ENCODE measurements at places on chromosomes 3 and 15.

GRCh38 chr3:189311521-189311920 is 139.8 kb downstream of the TPRG1 start:
- no peak for DNase-seq

- no peak for DNase-seq
Measured at GRCh38 chr3:42705962-42706585, 3.5 kb upstream of the HHATL start.

DNA sequence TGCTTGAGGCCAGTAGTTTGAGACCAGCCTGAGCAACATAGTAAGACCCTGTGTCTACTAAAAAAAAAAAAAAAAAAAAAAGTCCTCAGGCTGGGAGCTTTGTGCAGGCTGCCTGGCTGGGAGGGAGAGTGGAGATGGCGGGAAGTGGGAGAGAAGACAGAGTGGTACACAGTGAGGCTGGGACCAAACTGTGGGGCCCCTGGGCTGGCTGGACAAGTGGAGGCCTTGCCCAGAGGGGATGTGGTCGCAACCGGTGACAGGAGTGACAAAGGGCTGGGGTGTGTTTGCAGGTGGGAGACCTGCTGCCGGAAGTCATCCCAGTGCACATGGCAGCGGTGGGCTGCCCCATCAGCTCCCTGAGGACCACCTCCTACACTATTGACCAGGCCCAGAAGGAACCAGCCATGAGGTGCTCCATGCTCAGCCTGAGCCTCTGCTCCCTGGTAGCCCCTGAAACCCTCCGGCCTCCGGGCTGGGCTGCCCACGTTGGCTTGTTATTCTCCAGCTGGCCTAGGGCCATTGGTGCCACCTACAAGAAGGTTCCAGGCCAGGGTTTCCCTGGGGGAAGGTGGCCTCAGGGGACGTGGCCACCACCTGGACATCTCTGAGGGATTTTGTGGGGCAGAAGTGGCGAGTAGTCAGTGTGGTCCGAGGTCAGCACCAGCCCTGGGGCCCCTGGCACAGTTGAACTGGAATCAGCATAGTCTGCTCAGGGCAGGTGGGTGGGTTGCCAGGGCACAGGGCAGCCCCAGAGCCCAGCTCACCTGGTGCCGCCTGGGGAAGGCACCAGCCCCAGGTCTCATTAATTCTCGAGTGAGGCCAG is 22.7 kb downstream of the ACAA1 start:
- DNase-seq = no peak

- DNase-seq = no peak
Measured at GRCh38 chr3:9040996-9041395, 77.7 kb upstream of the RAD18 start.

GRCh38 chr15:73593304-73594074 is 39.7 kb downstream of the NPTN start:
- DNase-seq = no peak

- DNase-seq = no peak
Measured at GRCh38 chr15:65827065-65827464, 35.0 kb upstream of the DENND4A start.

DNA sequence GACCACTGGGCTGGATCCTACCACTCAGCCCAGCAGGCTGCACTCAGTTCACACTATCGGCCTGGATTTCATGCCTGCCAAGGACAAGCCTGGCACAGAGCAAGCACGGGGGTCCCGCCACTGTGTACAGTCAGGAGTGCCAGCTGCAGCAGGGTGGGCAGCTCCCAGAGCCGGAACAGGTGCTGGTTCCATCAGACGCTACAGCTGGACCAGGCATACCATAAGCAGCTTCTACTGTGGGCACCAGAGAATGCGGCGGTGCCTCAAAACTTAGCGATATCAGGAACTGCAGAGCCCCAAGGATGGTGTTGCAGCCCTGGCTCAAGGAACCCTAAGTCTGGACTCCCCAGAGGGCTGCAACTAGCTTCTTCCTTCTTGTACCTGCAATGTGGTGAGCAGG is 124.8 kb downstream of the BCHE start:
- DNase-seq = no peak

DNA sequence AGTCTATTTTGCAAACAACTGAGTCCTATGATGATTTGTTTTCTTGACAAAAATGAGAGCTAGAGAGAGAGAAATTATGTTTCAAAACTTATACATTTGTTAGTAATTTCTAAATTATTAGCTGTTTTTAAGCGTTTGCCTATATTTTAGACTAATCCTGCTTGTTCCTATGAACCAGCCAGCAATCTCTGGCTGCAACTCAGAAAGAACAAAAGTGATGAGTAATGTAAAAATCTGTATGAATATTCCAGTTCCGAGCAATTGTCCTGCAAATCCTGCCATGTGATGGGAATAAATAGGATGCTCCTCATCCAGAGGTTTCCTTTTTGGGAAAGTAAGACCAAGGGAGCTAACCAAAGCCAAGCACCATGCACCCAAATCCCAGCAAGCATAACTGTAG is 228.3 kb upstream of the GBE1 start:
- no peak for DNase-seq

GRCh38 chr15:62644216-62644888 is 398.2 kb upstream of the TPM1 start:
- no peak for DNase-seq

- no peak for DNase-seq
Measured at GRCh38 chr3:194484614-194485013, 2.2 kb downstream of the ATP13A3 start.

DNA sequence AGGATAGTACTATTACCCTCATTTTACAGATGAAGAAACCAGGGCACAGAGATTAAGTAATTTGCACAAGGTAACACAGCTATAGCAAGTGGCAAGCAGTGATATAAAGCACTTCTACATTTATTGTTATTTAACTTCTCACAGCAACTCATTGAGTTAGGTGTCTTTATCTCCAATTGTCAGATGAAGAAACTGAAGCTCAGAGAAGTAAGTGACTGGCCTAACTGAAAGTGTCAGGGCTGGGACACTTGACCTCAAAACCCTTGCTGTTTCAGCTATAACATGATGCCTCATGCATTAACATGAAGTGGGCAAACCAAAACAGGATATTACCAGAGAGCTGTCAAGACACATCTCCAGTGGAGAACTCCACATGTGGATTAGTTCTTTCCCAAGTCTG is 65.8 kb upstream of the LEKR1 start:
- DNase-seq = peak; percentile 30

DNA sequence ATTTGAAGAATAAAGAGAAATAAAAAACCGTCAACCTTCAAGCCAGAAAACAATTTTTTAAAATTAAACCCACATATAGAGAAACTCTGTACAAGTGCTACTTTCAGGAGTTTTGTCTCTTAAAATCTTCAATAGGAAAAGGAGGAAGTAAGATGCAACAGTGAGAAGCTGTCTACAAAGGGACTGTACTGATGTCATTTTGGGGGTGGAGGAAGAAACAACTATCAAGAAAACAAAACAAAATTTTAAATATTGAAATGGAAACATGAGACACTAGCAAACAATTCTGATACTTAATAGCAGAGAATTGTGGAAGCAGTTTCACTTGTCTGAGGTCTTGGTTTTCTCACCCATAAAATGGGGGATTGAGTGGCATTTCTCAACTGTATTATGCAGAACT is 84.4 kb downstream of the SLMAP start:
- peak; percentile 71 for DNase-seq

- no peak for DNase-seq
Measured at GRCh38 chr3:188330138-188330537, 176.2 kb downstream of the LPP start.

- no peak for DNase-seq
Measured at GRCh38 chr3:24273491-24273890, 221.2 kb downstream of the THRB start.

DNA sequence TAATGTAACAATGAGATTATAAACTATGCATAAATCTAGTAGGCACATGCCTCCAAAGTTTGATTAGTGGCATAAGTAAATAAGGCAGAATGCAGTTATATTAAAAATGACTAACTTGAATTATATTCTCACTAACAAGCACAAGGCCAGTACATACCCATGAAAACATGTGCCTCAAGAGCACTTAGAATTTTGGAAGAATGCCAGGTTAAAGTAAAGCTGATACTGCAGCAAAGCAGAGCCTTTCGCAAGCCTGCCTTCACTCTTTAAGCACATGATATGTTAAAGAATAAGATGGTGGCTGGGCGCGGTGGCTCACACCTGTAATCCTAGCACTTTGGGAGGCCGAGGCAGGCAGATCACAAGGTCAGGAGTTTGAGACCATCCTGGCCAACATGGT is 49.0 kb downstream of the KBTBD12 start:
- no peak for DNase-seq

DNA sequence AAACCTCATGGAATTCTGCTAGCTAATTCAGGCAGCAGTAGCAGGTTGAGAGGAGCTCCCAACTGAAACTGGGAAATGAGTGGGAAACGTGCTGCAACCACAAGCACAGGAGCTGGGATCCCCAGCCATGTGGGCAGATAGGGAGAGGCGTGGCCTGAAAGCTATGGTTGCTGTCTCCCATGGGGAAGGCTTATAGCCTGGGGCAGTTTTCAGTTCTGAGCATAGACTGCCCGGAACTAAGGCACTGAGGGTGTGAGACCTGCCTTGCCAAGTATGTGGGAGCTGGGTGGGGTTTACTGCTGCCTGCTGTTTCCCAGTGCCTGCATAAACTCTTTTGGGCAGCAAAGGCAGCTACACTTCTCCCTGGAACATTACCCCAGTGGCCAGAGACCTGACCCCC is 229.5 kb downstream of the TUSC7 start:
- DNase-seq = no peak

GRCh38 chr3:85586018-85586417 is 627.2 kb downstream of the CADM2 start:
- no peak for DNase-seq

DNA sequence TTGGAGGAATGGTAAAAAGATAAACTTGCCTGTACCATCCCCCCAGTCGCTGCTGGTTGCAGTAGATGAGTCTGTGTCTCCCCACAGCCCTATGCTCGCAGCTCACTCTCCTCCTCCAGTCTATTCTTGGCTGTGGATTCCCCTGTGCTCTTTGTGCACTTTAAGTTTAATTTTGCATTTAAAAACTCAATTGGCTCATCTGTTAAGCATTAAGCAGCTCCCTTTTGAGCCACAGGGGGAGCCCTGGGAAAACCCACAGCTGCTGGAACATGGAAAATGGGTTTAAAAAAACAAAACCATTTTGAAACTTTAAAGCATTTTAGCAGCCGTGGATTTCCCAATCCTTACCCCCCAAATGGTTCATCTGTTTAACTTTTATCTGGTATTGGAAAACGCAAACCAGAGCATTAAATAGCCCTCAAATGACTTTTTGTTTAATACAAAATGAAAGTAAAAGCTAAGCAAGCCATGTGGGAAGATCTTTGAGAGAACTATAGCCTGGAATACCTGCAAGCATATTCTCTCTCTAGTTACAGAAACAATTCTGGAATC is 536.9 kb downstream of the ZIC1 start:
- no peak for DNase-seq

GRCh38 chr3:183584246-183584913 is 28.9 kb upstream of the KLHL6 start:
- DNase-seq = no peak

GRCh38 chr3:143070977-143071551 is 48.5 kb upstream of the CHST2 start:
- no peak for DNase-seq

DNA sequence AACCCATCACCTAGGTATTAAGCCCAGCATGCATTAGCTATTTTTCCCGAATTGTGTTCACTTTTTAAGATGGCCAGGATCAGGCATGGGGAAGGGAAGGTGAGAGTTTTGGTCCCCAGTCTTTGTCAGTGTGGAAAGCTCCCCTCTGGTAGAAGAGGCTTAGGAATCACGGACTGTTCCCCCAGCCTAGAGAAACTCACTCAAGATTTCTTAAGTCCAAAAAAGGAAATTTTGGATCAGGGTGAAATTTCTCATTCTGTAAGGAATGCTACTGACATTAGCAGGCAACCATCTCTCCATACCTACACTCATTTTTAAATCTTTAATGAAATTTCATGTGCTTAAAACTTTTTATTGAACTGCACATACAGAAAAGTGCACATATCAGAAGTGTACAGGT is 70.3 kb upstream of the GALNT15 start:
- DNase-seq = no peak

DNA sequence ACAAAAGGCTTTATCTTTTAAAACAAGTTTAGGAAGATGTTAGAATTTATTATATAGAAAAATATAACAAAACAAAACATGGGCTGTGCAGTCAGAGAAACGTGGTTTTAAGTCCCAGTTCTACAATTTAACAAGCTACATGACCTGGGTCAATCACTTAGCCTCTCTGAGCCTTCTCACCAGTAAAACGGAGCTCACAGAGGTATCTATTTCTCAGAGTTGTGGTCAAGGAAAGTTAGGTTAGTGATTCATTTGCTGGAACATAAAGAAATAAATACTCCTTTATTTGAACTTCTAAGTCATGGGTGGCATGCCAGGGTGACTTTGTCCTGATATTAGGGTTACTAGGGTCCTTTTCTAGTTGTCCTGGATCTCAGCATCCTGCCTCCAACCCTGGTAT is 10.8 kb upstream of the CCDC174 start:
- DNase-seq = no peak

DNA sequence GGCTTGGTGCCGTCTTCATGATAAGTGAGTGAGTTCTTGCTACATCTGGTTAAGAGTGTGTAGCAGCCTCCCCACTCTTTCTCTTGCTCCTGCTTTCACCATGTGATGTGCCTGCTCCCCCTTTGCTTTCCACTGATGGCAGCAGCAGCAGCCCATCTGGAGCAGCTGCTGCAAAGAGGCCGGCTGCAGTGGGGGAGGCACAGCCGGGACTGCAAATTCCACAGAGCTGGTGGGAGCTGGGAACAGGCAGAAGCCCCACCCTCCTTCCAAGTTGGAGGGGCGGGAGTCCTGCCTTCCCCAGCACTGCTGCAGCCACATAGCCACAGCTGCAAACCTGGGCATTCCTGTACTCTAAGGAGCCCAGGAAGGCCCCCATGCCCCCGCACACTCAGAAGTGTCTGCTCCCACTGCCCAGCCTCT is 62.8 kb upstream of the IMPG2 start:
- no peak for DNase-seq

DNA sequence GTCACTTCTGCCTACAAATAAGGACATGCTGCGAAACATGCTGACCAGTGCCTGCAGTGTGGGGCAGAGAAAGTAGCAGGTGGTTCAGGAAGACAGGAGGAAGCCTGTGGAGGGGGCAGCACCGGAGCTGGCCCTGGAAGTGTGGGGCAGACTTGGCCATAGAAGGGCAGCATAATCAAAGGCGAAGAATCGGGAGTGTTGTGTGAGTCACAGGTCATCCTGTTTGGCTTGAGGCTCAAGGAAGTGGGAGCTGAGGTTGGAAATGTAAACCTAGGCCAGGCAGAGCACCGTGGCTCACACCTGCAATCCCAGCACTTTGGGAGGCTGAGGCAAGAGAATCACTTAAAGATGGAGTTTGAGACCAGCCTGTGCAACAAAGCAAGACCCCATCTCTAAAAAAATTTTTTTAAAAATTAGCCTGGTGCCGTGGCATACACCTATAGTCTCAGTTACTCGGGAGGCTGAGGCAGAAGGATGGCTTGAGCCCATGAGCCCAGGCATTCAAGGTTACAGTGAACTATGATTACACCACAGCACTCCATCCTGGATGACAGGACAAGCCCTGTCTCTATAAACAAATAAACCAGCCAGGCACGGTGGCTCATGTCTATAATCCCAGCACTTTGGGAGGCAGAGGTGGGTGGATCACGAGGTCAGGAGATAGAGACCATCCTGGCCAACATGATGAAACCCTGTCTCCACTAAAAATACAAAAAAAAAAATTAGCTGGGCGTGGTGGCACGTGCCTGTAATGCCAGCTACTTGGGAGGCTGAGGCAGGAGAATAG is 54.0 kb downstream of the FAM43A start:
- no peak for DNase-seq

Data from suppressor macrophage treated with lipopolysaccharide for 1 hour (primary cell).